ENCODE measurements at places on chromosomes 3 and 15. TPM values are rescaled to one million over a fixed set of nuclear protein-coding genes. Genes with fewer than 3 reads are reported as not detected.

KCNAB1 gene
- total RNA-seq, result not detected

PROK2 gene
- total RNA-seq, result not detected

AADACL2 gene
- not detected for total RNA-seq

ALPK3 gene
- total RNA-seq, result 0.03 TPM

ZNF662 gene
- total RNA-seq, result not detected

ROPN1B gene
- total RNA-seq, result not detected

KNL1 gene
- 34.5 TPM for total RNA-seq

TGM5 gene
- 0.22 TPM for total RNA-seq

ATP8B4 gene
- 0.18 TPM for total RNA-seq

PIF1 gene
- 8.3 TPM for total RNA-seq

HIGD2B gene
- total RNA-seq, result not detected

TRIM42 gene
- total RNA-seq, result not detected

CCR2 gene
- not detected for total RNA-seq

TMOD2 gene
- 0.02 TPM for total RNA-seq

PCOLCE2 gene
- total RNA-seq, result 2.0 TPM

GAP43 gene
- not detected for total RNA-seq

GASK1A gene
- not detected for total RNA-seq

POLQ gene
- total RNA-seq, result 18.6 TPM

SLC22A14 gene
- not detected for total RNA-seq

GCHFR gene
- total RNA-seq, result 92.4 TPM

GOLGA8J gene
- not detected for total RNA-seq

UACA gene
- total RNA-seq, result 22.1 TPM

SLC35G2 gene
- total RNA-seq, result 7.6 TPM

PARP3 gene
- 7.7 TPM for total RNA-seq

P2RY1 gene
- total RNA-seq, result not detected

RLBP1 gene
- total RNA-seq, result not detected

SNX4 gene
- 73.6 TPM for total RNA-seq

CIP2A gene
- total RNA-seq, result 54.1 TPM

RTF1 gene
- total RNA-seq, result 17.9 TPM

HDC gene
- total RNA-seq, result not detected

ARHGEF26 gene
- total RNA-seq, result 6.3 TPM

UNC13C gene
- 0.04 TPM for total RNA-seq

ZNF860 gene
- 0.66 TPM for total RNA-seq

MESP2 gene
- total RNA-seq, result not detected

EPHA3 gene
- not detected for total RNA-seq

GOLGA8T gene
- not detected for total RNA-seq

LRRC58 gene
- 28.8 TPM for total RNA-seq

GOLIM4 gene
- 31.5 TPM for total RNA-seq

VIPR1 gene
- total RNA-seq, result 0.04 TPM

VPS13C gene
- total RNA-seq, result 27.6 TPM

CDHR4 gene
- not detected for total RNA-seq
